ENCODE measurements at places on chromosomes 1 and 21. TPM values are rescaled to one million over a fixed set of nuclear protein-coding genes. Genes with fewer than 3 reads are reported as not detected.

GRCh38 chr1:177913762-177914540, 55.9 kb downstream of the SEC16B start:
- no peaks in the 10 kb centered on the region for H3K27me3 ChIP-seq
- DNase-seq, result no peak
- no peaks in the 10 kb centered on the region for H3K4me1 ChIP-seq
- no peaks in the 10 kb centered on the region for H3K36me3 ChIP-seq

- no peaks in the 10 kb centered on the region for H3K4me1 ChIP-seq
- no peaks in the 10 kb centered on the region for H3K36me3 ChIP-seq
- H3K4me3 ChIP-seq, result no peak overlapping the region
- DNase-seq, result no peak
- H3K27me3 ChIP-seq, result no peaks in the 10 kb centered on the region
Observed at GRCh38 chr1:163789911-163790310, 468.2 kb downstream of the NUF2 start.

DNA sequence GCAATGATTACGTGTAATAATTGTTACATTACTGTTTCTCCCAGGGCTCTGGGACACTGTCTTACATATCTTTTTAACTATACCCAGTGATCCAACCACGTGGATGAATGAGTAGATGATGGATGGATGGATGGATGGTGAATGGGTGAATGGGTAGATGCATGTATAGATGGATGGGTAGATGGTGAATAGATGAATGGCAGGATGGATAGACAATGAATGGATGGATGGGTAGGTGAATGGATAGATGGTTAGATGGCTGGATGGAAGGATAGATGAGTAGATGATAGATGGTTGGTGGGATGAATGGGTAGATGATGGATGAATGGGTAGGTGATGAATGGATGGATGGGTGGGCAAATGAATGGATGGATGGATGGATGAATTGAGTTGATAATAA, 135.9 kb downstream of the HUNK start:
- no peak overlapping the region for H3K27ac ChIP-seq
- H3K36me3 ChIP-seq, result no peaks in the 10 kb centered on the region
- no peaks in the 10 kb centered on the region for H3K27me3 ChIP-seq
- H3K4me1 ChIP-seq, result no peaks in the 10 kb centered on the region
- no peak for DNase-seq
- H3K4me3 ChIP-seq, result no peak overlapping the region

DNA sequence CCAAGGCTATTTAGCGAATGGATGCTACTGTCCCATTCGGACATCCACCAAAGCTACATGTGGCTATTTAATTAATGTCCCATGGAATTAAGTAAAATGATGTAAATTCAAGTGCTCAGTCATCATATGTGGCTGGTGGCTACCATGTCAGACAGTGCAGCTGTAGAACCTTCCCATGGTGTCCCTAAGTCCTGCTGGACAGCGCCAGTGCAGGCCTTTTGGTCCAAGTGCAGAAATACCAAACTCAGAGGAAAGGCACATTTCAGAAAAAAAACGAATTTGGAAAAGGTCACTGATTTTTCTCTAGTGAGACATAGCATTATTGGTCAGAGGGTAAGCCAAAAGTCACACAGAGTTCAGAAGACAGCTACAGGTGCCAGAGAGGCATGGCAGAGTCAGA, 17.6 kb downstream of the TMPRSS2 start:
- no peak overlapping the region for H3K27ac ChIP-seq
- DNase-seq, result no peak
- no peaks in the 10 kb centered on the region for H3K4me1 ChIP-seq
- H3K4me3 ChIP-seq, result no peak overlapping the region

GRCh38 chr1:23571465-23571864, 12.2 kb upstream of the ID3 start:
- no peaks in the 10 kb centered on the region for H3K36me3 ChIP-seq
- H3K4me1 ChIP-seq, result peaks cover 9% of the 10 kb centered on the region
- H3K4me3 ChIP-seq, result no peak overlapping the region
- no peaks in the 10 kb centered on the region for H3K27me3 ChIP-seq
- no peak for DNase-seq

DNA sequence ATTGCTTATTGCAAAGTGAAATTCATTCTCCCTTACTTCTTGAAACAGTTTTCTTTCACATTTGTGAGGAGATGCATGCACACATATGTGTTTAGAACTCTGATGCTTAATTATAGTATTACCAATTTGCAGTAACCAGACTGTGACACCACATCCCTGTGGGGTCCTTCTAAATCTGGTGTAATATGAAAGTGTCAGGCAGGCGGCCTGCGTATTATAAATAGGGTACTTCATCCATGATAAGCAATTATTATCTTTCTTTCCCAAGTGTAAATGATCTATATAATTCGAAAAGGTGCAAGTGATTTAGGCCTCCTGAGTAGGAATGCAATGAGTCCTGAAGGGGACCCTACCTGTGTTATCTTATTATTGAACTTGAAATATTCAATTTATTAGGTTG, 876 bp downstream of the EFCAB7 start:
- H3K27me3 ChIP-seq, result no peaks in the 10 kb centered on the region
- peaks cover 3% of the 10 kb centered on the region for H3K4me1 ChIP-seq
- H3K36me3 ChIP-seq, result no peaks in the 10 kb centered on the region

DNA sequence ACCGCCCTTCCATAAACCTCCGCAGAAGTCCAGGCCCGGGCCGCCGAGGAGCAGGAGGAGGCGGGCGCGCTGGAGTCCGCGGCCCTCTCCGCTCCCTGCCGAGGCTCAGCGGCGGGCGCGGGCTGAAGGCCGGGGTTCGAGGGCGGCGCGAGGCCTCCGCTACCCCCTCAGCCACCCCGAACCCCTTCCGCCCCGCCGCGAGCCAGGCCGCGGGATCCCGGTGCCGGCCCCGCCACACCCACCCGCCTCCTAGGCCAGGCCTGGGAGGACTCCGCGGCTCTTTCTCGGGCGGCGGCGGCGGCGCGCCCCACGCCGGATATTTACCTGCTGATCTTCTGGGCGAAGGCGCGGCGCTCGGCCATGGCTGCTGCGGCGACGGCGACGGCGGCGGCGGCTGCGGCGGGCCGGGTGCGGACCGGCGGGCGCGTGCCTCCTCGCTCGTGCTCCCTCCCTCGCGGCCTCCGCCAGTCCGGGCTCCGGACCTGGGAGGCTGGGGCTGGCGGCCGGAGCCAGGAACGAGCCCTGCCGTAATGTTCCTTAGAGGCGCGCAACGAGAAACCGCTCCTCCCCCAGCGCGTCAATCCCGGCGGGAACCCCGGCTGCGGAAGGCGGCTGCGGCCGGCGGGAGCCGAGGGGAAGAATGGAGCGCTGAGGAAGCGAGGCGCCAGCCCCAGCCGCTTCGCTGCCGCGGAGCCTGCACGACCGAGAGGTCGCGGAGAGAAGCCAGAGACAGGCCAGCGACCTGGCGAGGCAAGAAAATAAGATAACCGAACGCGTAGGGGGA, at the start of gene DOCK7:
DOCK7 (minus strand) TSS at position 484 of the 784 bp plus-strand sequence; CDS start at position 362, 122 bp downstream.
- no peaks in the 10 kb centered on the region for H3K4me1 ChIP-seq
- DNase-seq, result peak; percentile 23
- peak within 1 kb of the TSS; percentile 79 for H3K27ac ChIP-seq
- H3K36me3 ChIP-seq, result no peaks in the 10 kb centered on the region

DNA sequence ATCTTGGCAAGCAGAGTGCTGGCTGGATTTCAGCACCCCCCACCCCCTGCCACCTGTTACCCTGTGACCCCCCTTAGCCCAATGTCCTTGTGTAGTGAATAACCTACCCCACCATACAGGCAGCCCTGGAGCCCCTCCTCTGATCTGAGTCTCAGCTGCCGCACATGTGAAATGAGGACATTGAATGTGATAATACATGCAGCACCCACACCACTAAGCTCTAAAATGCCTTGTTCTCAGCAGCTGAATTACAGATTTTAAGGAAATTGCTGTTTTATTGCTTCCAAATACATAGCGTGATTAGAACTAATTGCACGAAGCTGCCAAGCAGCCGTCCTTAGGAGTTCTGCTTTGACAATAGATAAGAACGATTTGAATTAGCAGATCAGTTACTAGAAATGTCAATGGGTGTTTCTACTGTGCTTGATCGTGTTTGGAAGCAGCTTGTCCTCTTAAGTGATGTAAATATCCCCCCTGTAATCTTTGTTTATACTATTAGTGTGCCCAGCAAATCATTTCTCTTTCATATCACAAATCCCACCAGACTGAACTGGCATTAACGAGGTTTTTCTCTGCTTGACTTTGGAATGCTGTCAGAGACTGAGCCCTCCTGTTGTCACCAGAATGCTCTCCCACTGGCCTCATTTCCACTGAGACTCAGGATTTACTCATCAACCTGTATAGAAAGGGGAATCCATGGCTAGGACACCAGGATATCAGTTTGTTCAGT, 4.9 kb downstream of the SLAMF8 start:
- DNase-seq, result no peak
- no peaks in the 10 kb centered on the region for H3K27me3 ChIP-seq
- H3K4me3 ChIP-seq, result no peak overlapping the region
- H3K27ac ChIP-seq, result no peak overlapping the region
- H3K36me3 ChIP-seq, result no peaks in the 10 kb centered on the region

GRCh38 chr1:80659161-80659560, 1141.6 kb upstream of the ADGRL2 start:
- no peak overlapping the region for H3K27ac ChIP-seq
- H3K36me3 ChIP-seq, result no peaks in the 10 kb centered on the region
- H3K4me3 ChIP-seq, result no peak overlapping the region
- no peaks in the 10 kb centered on the region for H3K4me1 ChIP-seq
- no peak for DNase-seq

GRCh38 chr1:205168291-205168690, 43.2 kb downstream of the DSTYK start:
- no peak for DNase-seq
- peaks cover 22% of the 10 kb centered on the region for H3K36me3 ChIP-seq
- H3K4me1 ChIP-seq, result peaks cover 3% of the 10 kb centered on the region
- no peak overlapping the region for H3K4me3 ChIP-seq
- H3K27me3 ChIP-seq, result no peaks in the 10 kb centered on the region

GRCh38 chr21:36722370-36723368, 23.8 kb downstream of the SIM2 start:
- no peak overlapping the region for H3K4me3 ChIP-seq
- no peaks in the 10 kb centered on the region for H3K4me1 ChIP-seq
- no peak for DNase-seq
- H3K27ac ChIP-seq, result no peak overlapping the region

DNA sequence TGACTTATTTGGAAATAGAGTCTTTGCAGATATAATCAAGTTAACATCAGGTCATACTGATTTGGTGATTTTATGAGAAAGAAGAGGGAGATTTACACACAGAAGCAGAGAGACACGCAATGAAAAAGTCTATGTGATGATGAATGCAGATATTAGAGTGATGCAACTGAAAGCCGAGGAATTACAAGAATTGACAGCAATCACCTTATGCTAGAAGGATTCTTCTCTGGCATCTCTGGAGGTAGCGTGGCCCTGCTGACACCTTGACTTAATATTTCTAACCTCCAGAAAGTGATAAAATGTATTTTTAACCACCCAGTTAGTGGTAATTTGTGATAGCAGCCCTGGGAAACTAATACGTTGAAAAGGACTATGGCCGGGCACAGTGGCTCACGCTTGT, 14.2 kb upstream of the CFH start:
- no peaks in the 10 kb centered on the region for H3K4me1 ChIP-seq
- H3K27ac ChIP-seq, result no peak overlapping the region
- DNase-seq, result no peak
- H3K27me3 ChIP-seq, result no peaks in the 10 kb centered on the region
- no peaks in the 10 kb centered on the region for H3K36me3 ChIP-seq
- H3K4me3 ChIP-seq, result no peak overlapping the region

- H3K36me3 ChIP-seq, result no peaks in the 10 kb centered on the region
- H3K4me3 ChIP-seq, result no peak overlapping the region
- no peak overlapping the region for H3K27ac ChIP-seq
- peaks cover 5% of the 10 kb centered on the region for H3K4me1 ChIP-seq
- no peaks in the 10 kb centered on the region for H3K27me3 ChIP-seq
- no peak for DNase-seq
Observed at GRCh38 chr1:67723620-67724019, 38.6 kb downstream of the GADD45A start.

DNA sequence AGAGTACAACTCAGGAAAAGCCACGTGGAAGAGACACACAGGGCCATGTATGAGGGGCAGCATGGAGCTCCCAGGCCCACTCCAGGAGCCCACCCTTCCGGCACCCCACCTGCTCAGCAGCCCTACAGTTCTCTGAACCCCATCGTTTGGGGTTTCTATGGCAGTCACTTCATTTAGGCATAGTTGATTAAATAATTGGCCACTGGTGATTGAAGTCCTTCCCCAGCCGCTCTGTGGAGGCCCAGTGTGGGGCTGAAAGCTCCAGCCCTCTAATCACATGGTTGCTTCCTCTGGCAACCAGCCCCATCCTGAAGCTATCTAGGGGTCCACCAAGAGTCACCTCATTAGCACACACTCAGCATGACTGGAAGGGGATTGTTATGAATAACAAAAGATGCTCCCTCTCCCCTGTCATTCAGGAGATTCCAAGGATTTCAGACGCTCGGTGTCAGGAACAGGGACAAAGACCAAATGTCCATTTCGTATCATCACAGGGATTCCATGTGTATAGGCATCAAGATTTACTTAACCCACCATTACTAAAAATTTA, 12.2 kb upstream of the S100A7A start:
- no peak overlapping the region for H3K4me3 ChIP-seq
- no peaks in the 10 kb centered on the region for H3K4me1 ChIP-seq
- no peak for DNase-seq

- no peaks in the 10 kb centered on the region for H3K4me1 ChIP-seq
- no peaks in the 10 kb centered on the region for H3K36me3 ChIP-seq
- no peak overlapping the region for H3K4me3 ChIP-seq
Observed at GRCh38 chr1:220791285-220791684, 4.6 kb downstream of the MTARC1 start.

DNA sequence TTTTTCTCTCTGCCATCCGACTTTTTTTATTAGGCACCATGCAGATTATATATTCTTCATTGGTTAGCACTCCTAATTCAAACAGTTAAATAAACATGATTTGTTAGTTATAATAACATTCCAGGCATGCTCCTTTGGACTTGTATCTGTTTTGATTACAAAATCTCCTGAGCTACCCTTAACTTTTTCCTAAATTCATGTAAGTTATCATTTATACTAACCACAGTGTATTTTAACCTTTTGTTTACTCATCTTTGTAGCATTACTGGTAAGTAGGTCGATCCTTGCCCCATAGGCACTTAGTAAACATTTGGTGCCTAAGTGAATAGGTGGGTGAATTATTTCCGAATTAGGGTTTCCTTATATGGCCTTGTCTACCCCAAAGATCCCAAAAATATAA, 43.8 kb downstream of the MIER1 start:
- no peak for DNase-seq
- H3K27ac ChIP-seq, result no peak overlapping the region
- peaks cover 46% of the 10 kb centered on the region for H3K36me3 ChIP-seq
- H3K4me1 ChIP-seq, result no peaks in the 10 kb centered on the region
- no peaks in the 10 kb centered on the region for H3K27me3 ChIP-seq

The HSD3B2 gene
- polyA plus RNA-seq, result 0.80 TPM

Data from thymus (tissue), 14 donors.